Stimulated activated naive CD4-positive, alpha-beta T cell treated with Interleukin-2 at 50 U/mL for 16 hours (primary cell): ENCODE measurements at places on chromosomes 7 and 10.
A peak's percentile ranks its signal among the peaks of the same experiment; 100 is the strongest.

GRCh38 chr7:105210721-105211205, 178.0 kb downstream of the SRPK2 start:
- DNase-seq, result peak; percentile 0

- no peak for DNase-seq
Observed at GRCh38 chr10:97333351-97333600, 1.3 kb downstream of the FRAT2 start.

GRCh38 chr10:93437086-93437945, 44.8 kb downstream of the MYOF start:
- no peak for DNase-seq

- DNase-seq, result no peak
Observed at GRCh38 chr10:85602306-85602705, 764.3 kb downstream of the GRID1 start.

DNA sequence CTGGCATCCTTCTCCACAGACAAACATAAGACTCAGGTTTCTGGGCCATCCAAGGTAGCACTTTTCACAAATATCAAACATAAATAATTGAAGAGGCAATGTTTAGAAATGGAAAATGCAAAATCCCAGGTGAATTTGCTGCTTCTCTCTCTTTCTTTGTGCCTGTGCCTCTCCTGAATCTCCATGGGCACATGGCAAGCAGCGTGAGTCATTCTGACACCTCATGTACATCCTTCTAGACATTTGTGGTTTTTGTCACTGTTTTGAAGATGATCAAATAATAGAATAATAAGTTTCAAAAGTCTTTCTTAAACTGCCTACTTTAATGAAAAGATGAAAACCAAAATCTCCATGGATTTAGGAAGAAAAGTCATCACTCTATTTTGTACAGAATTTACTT, 60.3 kb upstream of the RAB11FIP2 start:
- DNase-seq, result no peak

DNA sequence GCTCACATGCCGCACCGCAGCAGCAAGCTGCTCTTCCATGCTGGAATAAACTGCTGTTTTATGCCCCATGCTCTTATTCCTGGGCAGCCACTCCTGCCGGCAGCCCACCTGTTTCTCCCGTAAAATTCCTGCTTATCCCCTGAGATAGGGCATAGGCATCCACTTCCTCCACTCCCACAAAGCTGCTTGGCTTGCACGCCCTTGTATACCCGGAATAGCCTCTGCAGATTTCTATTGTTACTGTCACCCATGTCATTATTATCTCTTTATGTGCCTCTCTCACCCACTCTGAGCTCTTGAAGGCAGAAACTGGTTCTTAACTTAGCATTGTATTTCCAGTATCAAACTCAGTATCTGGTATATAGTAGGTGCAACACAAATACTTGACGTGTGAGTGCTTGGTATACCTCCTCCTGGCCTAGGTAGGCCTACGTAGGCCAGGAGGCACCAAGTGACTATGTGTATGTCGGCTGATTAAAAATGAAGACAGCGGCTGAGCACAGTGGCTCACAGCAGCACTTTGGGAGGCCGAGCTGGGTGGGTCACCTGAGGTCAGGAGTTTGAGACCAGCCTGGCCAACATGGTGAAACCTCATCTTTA, 193.4 kb downstream of the CCDC3 start:
- DNase-seq, result no peak

GRCh38 chr10:44865289-44865671, 45.9 kb upstream of the TMEM72 start:
- no peak for DNase-seq

DNA sequence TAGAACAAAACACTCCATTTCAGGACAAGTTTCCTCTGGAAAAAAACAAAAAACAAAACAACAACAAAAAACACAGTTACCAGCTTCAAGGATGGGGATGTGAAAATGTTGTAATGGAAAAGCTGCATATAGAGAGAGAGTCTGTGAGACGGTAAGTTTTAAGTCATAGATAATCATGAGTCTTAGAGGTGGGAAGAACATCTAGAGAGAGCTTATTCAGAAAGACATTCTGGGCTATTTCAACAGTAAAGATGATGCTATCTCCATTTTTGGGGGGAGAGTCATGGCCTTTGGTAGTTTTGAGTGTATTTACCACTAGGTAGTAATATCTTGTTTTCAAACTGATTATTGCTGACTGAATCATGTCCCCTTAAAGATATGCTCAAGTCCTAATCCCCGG, 23.3 kb upstream of the INPP5F start:
- no peak for DNase-seq

DNA sequence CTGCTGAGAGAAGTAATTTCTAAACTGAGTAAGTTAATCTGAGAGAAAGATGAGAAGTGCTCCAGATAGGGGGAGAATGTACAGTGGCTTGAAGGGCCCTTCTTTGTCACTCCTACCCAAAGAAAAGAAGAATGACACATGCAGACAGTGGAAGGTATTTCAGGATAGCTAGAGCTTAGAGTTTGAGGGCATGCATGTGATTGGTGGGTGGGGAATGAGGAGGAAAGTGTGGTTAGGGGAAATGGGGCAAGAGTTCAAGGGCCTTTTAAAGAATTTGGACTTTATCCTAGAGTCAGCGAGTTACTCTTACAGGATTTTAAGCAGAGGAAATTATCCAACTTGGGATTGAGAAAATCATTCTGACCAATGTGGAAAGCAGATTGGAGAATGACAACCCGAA, 50.0 kb downstream of the ANLN start:
- no peak for DNase-seq

DNA sequence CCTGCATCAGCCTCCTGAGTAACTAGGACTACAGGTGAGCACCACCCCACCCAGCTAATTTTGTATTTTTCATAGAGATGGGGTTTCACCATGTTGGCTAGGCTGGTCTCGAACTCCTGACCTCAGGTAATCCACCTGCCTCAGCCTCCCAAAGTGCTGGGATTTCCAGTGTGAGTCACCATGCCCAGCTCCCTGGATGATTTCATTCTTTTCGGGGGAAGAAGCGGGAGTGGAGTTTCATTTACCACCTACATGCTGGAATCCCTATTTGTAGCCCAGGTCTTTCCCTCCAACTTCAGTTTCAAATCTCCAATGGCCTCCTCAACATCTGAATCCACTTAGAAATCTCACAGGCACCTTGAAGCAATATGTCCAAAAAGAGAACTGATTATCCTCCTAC, 2.9 kb upstream of the BTRC start:
- no peak for DNase-seq

- no peak for DNase-seq
Observed at GRCh38 chr7:102305414-102306268, 19.0 kb downstream of the SH2B2 start.

DNA sequence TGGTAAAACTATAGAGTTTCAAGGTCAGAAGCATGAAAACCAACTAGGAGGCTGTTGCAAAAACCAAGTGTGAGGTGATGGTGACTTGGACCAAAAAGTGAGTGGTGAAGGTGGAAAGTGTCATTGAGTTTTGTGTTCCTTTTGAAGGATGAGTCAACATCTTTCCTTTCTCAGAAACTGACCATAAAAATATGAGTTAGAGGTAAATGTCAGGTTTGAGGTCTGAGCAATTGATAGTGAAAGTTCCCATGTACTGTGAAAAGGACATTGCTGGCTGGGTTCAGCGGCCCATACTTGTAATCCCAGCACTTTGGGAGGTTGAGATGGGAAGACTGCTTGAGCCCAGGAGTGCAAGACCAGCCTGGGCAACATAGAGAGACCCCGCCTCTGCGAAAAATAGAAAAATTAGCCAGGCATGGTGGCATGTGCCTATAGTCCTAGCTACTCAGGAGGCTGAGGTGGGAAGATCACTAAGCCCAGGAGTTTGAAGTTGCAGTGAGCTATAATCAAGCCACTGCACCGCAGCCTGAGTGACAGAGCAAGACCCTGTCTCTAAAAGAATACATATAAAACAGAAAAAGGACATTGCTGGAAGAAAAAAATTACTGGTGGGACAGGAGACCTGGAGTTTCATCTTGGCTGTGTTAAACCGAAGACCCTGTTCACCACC, 89.3 kb upstream of the ARID5B start:
- DNase-seq, result no peak

DNA sequence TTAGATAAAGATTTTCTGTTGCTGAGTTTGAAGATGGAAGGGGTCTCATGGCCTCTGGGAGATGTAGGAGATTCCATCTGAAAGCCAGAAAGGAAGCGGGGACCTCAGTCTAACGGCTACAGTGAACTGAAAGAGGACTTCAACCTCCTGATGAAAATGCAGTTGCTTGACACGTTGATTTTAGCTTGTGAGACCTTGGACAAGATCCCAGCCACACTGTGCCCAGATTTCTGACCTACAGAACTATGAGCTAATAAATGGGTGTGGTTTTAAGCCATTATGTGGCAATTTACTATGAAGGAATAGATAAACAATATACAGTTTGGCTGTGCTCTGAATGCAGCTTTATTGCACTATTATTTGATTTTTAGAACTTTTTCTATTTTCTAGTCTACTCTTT, 342.3 kb upstream of the SEMA3D start:
- DNase-seq, result no peak

DNA sequence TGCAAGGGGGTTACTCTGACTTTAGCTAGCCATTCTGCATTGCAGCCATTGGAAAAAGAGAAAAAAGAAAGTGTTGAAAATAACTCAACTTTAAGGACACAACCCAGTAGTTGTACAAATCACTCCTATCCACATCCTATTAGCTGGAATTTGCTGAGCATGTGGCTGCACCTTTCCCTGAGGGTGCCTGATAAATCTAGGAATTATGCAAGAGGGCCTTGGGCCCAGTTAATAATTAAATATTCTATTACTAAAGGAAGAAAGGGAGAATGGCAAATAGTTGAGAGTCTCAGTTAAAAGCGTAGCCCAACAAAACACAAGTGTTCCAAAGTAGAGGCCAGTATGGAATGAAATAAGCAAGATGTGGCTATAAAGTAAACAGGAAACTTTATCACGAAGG, 200.9 kb upstream of the CNTNAP2 start:
- DNase-seq, result no peak
